ENCODE measurements at places on chromosomes 3 and 15.

DNA sequence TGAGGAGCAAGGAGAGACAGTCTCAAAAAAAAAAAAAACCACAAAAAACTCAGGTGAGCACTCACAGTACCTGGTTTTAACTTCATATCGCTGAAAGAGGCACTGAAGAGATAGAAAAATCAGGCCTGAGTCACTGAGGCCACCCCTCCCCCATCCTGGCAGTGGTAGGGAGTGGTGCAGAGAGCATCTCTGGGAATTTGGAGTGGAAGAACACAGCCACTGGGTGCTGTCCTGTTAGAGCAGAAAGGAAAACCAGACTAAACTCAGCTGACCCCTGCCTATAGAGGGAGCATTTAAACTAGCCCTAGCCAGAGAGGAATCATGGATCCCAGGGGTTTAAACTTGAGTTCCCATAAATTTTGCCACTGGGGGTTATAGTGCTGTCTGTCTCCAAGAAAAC, 22.2 kb upstream of the DNAJC13 start:
- DNase-seq: no peak

- no peak for DNase-seq
These were observed 209.7 kb upstream of the DCBLD2 start for GRCh38 chr3:99111235-99111634.

GRCh38 chr3:154886437-154886836, 193.7 kb upstream of the MME start:
- no peak for DNase-seq

GRCh38 chr3:149716984-149717383, 35.3 kb downstream of the COMMD2 start:
- no peak for DNase-seq

DNA sequence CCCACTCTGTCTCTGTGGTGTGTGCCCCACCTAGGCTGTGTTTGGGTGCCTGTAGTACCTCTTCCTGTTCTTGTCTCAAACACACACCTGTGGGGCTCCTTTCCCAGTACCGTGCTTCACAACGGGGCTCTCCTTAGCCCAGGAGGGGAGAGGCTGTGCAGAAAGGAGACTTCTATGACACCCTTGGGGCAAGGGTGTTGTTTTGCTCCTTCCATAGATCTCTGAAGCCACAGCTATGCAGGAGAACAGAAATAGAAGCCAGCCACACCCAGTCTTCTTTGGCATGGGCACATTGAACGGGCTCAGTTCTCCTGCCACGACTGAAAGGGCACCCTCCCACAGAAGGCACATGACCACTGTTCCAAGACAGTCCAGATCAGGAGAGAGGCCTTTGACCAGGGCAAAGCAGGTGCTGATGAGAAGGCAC, 74.3 kb downstream of the LIPC start:
- no peak for DNase-seq

- no peak for DNase-seq
These were observed 12.5 kb downstream of the DOCK3 start for GRCh38 chr3:50687127-50687751.

GRCh38 chr3:17013050-17013449, 128.3 kb downstream of the PLCL2 start:
- no peak for DNase-seq

DNA sequence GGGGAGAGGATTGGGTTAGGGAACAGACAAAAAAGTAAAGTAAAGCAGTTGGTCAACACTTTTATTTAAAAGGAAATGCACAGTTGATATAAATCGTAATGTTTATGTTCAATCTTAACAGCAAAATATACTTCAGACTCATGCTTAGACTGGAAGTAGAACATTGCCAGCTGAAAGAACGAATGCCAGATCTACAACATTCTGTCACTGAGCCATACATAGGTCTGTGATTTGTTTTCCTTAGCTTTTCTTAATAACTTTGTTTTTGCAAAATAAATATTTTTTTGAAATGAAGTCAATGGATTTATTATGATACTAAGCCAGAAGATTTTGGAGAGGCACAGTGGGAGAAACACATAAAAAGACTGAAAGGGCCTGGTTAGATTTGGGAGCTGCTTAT, 62.0 kb downstream of the LEKR1 start:
- no peak for DNase-seq
